ENCODE measurements at places on chromosomes 11 and 22. TPM values are rescaled to one million over a fixed set of nuclear protein-coding genes. Genes with fewer than 3 reads are reported as not detected.
A peak's percentile ranks its signal among the peaks of the same experiment; 100 is the strongest.

GRCh38 chr11:75277991-75278790 is 37.6 kb downstream of the TPBGL start:
- no peaks in the 10 kb centered on the region for H3K27me3 ChIP-seq
- H3K36me3 ChIP-seq, result peaks cover 49% of the 10 kb centered on the region
- peaks cover 31% of the 10 kb centered on the region for H3K4me1 ChIP-seq

Gene RASD2
- total RNA-seq, result not detected

Gene DAGLA
- 4.7 TPM for total RNA-seq

DNA sequence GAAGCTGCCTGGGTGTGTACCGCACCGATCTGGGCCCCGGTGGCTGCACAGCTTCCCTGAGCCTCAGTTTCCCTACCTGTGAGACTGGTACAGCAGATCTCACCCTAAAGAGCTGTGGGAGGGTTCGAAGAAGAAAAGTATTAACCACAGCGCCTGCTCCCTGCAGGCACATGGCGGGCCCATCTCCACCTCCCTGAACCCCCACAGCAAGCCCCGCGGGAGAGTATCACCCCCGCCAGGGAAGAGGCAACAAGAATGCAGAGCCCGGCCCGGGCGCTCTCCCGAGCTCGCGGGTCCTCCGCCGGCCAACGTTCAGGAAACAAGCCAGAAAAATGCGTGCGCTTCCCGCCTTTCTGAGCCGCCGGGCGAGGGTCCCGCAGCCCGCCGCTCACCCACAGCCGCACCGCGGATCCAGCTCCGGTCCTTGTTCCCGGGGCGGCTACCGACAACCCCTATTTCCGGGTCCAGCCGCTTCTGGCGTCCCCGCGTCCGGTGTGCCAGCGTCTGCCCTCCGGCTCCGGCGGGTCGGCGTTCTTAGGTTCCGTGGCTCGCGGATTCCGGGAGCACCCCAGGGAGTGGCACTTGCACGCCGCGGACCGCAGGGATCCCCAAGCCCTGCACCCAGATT is at the start of gene TOP3B:
TOP3B (minus strand) TSS at position 450 of the 628 bp plus-strand sequence. CDS start 7,078 bp downstream, outside the sequence.
- no peaks in the 10 kb centered on the region for H3K36me3 ChIP-seq
- peaks cover 8% of the 10 kb centered on the region for H3K4me1 ChIP-seq
- peak within 1 kb of the TSS; percentile 91 for H3K4me3 ChIP-seq
- no peaks in the 10 kb centered on the region for H3K27me3 ChIP-seq
- DNase-seq, result peak; percentile 62

Gene MRGPRE
- total RNA-seq, result not detected

DNA sequence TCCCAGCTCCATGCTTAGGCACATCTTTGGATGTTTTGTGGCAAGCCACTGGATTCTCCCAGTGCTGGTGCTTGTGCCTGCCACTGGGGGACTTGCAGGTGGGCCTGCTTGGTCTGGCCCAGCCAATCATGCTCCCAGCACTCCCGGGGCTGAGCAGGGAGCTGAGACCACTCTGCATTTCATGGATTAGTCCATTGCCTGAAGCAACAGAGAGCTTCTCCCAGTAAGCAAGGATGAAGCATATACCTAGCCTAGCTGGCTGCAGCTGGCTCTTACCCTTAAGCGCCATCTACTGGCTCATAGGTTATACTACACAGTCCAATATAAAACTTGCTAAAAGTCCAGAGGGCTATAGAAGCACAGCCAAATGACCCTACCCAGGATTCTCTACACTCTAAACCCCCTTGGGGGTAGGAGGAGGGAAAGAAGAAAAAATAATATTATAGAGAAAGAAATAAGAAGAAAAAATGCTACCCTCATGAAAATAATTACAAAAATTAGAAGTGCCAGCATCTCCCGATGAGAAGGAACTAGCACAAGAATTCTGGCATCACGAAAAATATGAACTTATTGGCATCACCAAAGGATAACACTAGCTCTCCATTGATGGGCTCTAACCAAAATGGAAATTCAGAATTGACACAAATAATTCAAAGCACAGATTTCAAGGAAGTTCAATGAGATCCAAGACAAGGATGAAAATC is 275.3 kb downstream of the C11orf87 start:
- H3K27me3 ChIP-seq, result no peaks in the 10 kb centered on the region
- no peaks in the 10 kb centered on the region for H3K36me3 ChIP-seq
- no peak overlapping the region for H3K4me3 ChIP-seq
- H3K27ac ChIP-seq, result no peak overlapping the region

DNA sequence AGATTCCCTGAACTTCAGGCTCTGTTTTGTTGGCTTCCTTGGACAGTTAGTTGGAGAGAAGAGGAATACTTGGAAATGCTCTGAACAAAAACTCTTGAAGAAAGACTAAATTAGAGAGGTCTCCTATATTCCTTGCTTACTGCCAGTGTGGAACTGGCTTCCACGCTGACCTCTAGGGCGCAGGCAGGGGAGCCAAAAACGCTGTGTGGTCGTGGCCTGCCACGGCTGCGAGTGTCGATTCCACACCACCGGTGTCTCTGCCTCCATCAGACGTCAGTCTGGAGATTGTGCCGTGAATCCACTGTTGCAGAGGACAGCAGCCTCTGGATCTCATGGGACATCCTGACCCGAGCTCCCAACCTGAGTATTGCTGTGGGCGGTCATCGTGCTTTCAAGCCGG is 37.5 kb upstream of the RAB1B start:
- H3K36me3 ChIP-seq, result no peaks in the 10 kb centered on the region
- no peak overlapping the region for H3K27ac ChIP-seq
- H3K27me3 ChIP-seq, result no peaks in the 10 kb centered on the region
- no peak for DNase-seq
- no peak overlapping the region for H3K4me3 ChIP-seq

DNA sequence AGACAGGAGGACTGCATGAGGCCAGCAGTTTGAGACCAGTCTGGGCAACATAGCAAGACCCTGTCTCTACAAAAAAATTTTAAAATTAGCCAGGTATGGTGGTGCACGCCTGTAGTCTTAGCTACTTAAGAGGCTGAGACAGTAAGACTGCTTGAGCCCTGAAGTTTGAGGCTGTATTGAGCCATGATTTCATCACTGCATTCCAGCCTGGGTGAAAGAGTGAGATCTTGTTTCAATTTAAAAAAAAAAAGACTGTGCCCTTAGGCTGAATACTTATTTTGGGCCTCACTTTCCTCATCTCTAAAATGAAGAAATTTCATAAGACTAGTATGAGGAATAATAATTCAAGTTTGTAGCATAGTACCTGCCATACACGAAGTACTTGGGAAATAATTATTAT is 6.9 kb downstream of the AQP11 start:
- H3K36me3 ChIP-seq, result no peaks in the 10 kb centered on the region
- no peak overlapping the region for H3K27ac ChIP-seq
- H3K4me1 ChIP-seq, result no peaks in the 10 kb centered on the region
- H3K4me3 ChIP-seq, result no peak overlapping the region
- H3K27me3 ChIP-seq, result no peaks in the 10 kb centered on the region
- no peak for DNase-seq

DNA sequence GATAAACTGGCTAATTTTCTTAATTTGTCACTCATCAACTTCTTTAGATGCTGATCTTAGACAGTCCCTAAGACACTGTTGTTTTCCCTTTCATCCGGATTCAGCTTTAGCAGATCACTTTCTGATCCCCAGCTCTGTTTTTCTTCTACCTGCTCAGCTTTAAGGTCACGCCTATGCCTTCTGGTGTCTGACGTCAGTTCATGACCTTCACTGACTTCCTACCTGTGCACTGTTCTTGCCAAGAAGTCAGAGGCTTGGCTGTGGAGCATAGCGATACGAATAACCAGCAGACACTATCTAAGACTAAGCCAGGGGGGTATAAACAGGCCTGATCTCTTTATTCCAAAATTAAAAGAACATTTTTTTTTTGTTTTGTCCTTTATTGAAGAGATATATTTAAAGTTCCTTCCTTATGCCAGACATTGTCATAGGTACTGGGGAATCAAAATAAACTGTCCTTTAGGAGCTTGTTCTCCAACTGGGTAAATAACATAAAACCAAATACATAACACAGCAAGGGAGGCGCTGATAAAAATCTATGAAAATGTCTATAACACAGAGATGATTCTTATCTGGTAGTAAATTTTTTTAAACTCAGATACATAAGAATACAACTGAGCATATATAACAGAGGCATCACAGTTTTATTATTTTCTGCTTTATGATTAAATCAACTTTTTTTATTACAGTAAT is 352.2 kb upstream of the CTSC start:
- no peaks in the 10 kb centered on the region for H3K36me3 ChIP-seq
- no peak for DNase-seq
- peaks cover 2% of the 10 kb centered on the region for H3K27me3 ChIP-seq

Gene ANGPTL5
- total RNA-seq, result not detected

- no peak overlapping the region for H3K27ac ChIP-seq
- no peaks in the 10 kb centered on the region for H3K36me3 ChIP-seq
- no peak for DNase-seq
- H3K27me3 ChIP-seq, result no peaks in the 10 kb centered on the region
- H3K4me3 ChIP-seq, result no peak overlapping the region
- H3K4me1 ChIP-seq, result peaks cover 3% of the 10 kb centered on the region
These were observed 16.7 kb downstream of the STARD10 start for GRCh38 chr11:72776844-72777754.

DNA sequence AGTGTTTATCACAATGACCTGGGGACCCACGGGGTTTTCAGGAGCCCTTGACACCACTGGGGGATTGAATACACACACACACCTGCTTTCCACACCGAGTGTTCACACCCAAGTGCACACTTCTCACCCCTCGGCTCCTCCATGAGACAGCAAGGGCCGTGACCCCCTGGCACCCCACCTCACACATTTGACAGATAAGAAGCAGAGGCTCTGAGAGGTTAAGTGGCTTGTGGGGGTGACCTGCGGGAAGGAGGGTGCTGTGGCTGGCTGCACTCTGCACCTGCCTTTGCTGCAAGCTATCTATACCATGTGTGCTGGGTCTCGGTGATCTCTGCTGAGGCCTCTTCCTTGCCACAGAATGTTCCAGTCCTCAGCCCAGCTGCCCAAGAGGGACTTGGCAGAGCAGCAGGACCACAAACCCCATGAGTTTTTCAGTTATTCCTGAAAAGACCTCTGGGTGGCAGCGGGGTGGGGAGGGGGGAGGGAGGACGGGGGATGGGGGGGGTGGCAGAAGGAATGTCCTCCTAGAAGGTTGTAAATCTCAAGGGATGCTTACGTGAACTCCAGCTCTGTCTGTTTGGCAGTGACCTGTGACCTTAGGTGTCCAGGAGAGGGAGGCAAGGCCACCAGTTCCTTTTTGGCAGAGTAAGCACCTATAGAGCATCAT is 47.9 kb upstream of the RFPL3 start:
- H3K4me1 ChIP-seq, result no peaks in the 10 kb centered on the region
- H3K27ac ChIP-seq, result no peak overlapping the region

GRCh38 chr11:120698918-120699317 is 187.4 kb downstream of the GRIK4 start:
- no peak overlapping the region for H3K27ac ChIP-seq
- no peaks in the 10 kb centered on the region for H3K4me1 ChIP-seq
- no peak overlapping the region for H3K4me3 ChIP-seq
- no peaks in the 10 kb centered on the region for H3K36me3 ChIP-seq
- DNase-seq, result no peak

DNA sequence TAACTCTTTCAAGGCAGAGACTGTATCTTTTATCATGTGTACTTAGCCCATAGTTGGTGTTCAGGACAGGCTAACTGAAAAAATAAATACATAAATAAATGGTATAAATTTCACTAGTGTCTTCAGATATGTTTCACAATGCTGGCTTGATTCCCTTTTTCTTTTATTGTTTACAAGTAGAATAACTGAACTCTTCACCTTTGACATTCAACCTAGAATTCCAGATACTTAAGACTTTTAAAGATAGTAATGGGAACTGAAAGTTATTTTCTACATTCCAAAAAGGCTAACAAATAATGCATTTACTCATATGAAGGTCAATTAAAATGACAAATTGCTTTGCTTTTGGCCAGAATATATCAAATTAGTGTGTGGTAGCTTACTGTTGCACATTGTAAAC is 411.3 kb upstream of the TENM4 start:
- no peak overlapping the region for H3K4me3 ChIP-seq
- no peaks in the 10 kb centered on the region for H3K36me3 ChIP-seq
- H3K4me1 ChIP-seq, result no peaks in the 10 kb centered on the region
- no peaks in the 10 kb centered on the region for H3K27me3 ChIP-seq
- H3K27ac ChIP-seq, result no peak overlapping the region

- no peak overlapping the region for H3K27ac ChIP-seq
- no peak overlapping the region for H3K4me3 ChIP-seq
- H3K27me3 ChIP-seq, result no peaks in the 10 kb centered on the region
- no peaks in the 10 kb centered on the region for H3K4me1 ChIP-seq
- no peaks in the 10 kb centered on the region for H3K36me3 ChIP-seq
These were observed 25.0 kb upstream of the CEP126 start for GRCh38 chr11:101889767-101890166.

DNA sequence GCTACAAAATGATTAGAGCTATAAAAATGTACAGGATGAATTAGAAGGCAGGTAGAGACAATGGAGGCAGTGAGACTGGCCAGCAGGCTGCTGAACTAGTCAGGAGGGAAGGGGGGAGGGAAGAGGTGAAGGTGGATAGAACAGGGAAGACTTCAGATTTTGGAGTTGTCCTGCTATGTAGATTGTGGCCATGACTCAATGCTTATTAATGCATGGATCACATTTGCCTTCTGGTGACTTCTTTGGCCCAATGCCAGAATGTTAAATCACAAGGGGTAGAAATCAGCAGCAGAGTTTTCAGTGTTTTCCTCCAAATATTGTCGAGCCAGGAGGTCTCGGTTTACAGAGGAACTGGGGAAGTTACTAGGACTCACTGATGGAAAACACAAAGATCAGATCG is 346.6 kb downstream of the AASDHPPT start:
- no peak for DNase-seq
- H3K27ac ChIP-seq, result no peak overlapping the region
- no peaks in the 10 kb centered on the region for H3K36me3 ChIP-seq
- H3K27me3 ChIP-seq, result no peaks in the 10 kb centered on the region
- H3K4me3 ChIP-seq, result no peak overlapping the region

Measured in endothelial cell of umbilical vein (primary cell).